ENCODE measurements at places on chromosomes 7 and 10.

DNA sequence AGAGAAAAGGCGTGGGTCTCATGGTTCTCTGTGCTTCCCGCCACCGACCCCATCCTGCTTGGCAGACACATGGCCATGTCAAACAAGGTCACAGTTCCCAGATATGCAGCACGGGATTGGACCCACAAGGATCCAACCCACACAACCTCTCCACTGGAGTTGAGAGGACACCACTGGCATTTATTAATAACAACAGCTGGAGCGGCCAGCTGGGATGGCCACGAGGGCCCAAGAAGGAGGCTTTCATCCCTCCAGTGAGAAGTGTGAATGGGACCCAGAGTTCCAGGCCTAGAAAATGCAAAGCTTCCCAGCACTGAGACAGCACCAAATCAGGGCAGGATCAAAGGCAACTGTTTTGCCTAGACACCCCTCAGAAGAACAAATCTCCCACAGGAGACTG lies 31.5 kb downstream of the FGFR2 start:
- DNase-seq, result no peak

DNA sequence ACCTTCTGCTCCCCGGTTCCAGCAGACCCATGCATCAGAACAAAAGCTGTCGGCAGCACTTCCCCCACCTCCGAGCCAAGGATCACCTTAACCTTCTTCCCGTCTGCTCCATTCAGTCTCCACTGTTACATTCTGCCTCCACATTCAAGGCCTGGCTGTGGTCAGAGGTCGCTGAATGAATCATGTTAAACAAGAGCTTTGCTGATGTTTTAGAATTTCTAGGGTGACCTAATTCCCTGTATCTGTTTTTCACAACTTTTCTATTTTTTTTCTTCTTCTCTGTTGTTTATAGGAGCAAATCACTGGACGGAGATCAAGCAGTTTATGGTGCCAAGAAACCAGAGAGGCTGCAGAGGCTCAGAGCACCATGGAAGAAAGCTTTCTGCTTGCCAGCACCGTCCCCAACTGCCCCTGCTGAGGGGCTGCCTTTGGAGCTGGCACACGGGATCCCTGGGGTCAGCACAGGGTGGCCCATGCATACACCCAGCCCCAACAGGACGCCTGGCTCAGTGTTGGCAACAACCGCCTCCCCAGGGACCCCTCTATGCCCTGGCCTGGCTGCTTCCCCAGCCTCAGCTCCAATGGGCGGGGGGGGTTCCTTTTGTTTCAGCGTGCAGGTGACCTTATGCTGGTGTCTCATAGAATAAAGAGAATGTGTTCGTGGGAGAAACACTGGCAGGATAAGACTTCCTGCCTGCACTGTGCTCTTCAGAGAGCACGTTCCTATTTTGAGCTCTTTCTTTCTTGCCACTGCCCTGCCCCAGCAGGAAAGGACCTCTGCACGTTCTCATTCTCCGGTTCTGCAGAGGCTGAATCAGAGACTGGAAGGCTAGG lies 182.7 kb upstream of the LYZL2 start:
- DNase-seq, result peak; percentile 51

GRCh38 chr10:57699944-57700343 lies 567.8 kb downstream of the IPMK start:
- DNase-seq, result no peak

GRCh38 chr10:119316729-119317097 lies 109.3 kb downstream of the GRK5 start:
- DNase-seq, result peak; percentile 53

DNA sequence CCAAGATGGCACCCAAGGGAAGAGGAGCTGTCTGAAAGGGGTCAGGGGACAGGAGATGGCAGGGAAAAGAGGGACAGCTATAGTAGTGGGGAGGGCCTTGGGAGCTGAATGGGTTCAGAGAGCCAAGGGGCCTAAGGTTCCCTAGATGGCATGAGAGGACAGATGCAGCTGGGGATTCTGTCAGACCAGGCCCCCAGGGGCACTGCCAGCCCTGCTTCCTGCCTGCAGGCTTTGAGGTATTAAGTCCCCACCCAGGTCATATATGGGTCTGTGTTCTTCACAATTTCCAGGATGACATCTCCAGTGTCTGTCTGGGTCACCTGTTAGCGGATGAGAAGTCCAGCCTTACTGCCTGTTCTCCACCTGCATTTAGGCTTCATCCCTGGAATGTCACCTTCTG lies 56.7 kb downstream of the NEURL1 start:
- DNase-seq, result no peak

DNA sequence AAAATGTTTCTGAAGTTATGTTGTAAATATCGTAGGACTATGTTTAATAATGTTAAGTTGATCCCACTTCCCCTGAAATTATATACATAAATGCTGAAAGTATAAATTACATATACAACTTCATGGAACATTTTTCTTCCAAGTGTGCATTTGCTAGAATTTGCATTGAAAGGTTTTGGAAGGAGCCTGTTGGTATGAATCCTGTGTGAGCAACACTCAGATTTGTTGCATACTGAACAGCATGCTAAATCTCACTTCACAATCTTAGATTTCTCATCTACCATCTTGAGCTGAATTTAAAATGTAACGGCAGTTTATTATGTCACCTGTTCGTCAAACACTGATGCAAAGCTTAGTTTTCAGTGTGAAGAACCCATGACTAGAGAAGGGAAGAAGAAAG lies 172.6 kb downstream of the MALRD1 start:
- DNase-seq, result no peak

- DNase-seq, result peak; percentile 51
These were observed 18.7 kb downstream of the AKR1C1 start for GRCh38 chr10:4981722-4982471.

- no peak for DNase-seq
These were observed 23.5 kb downstream of the GNG11 start for GRCh38 chr7:93945083-93945482.

GRCh38 chr10:22323538-22324305 lies 2.8 kb downstream of the BMI1 start:
- no peak for DNase-seq

DNA sequence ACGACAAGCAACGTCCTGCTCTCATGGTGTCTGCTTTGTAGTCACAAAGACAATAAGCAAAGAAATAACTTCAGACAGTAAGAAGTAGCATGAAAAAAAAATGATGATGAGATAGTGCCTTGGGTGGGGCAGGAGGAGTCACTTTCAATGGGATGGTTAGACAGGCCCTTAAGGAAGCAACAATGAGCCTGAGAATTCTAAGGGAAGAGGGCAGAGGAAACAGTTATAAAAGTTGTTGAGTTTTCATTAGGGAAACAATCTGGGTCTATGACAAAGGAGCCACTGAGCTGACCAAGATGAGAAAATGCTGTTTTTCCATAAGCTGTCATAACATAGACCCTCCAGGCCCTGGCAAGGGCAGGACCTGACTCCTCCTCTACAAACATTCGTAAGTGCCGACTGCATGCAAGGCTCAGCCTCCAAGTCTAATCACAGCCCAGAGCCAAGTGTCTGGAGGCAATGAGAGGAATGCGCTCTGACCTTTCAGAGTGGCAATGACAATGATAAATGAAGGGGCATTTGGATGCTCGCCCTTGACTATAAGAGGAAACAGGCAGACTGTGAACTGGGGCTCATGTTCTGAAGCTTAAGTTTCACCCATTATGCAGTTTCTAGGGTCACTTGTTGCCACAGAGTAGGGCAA lies 43.7 kb downstream of the PPP1R3C start:
- no peak for DNase-seq

- no peak for DNase-seq
These were observed 1.5 kb downstream of the PLEKHA8 start for GRCh38 chr7:30029696-30030095.

GRCh38 chr7:137454246-137454724 lies 110.8 kb upstream of the PTN start:
- no peak for DNase-seq

DNA sequence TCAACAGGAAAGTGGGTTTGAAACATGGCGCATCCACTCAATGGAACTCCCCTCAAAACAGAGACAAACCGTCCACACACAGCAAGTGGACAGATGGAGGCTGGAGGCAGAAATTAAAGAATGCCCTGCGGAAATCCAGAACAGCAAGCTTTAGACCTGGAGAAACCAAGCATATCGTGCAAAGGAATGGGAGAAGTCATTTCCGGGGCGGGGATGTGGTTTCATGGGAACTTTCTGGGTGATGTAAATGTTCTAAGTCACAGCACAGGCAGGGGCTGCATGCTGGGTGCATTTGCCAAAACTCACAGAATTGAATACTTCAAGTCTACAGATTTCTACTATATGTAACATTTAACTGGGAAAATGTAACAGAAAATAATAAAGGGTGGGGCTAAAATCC lies 213.0 kb downstream of the PTPRN2 start:
- no peak for DNase-seq

GRCh38 chr7:134690614-134691504 lies 44.2 kb downstream of the BPGM start:
- no peak for DNase-seq

- DNase-seq, result no peak
These were observed 74.1 kb downstream of the GTF2IRD1 start for GRCh38 chr7:74527842-74528241.

- DNase-seq, result no peak
These were observed 90.3 kb upstream of the PARD3 start for GRCh38 chr10:34905200-34905927.

DNA sequence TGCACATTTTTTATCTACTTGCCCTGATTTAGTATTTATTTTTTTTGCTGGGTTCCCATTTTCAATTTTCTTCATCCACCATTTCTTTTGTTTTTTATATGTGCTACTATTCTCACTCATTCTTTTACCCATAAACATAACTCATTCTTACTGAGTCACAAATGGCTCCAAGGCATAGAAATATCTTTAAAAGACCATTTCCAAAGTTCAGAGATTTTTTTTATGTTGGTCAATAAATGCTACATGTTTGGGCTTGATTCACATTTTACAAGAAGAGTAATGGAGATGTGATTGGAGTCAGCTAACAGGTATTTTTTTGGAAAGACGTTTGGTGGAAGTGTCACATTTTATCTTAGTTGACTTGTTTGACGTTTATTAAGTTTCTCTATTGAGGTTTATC lies 1303.2 kb upstream of the LRRTM3 start:
- DNase-seq, result no peak

DNA sequence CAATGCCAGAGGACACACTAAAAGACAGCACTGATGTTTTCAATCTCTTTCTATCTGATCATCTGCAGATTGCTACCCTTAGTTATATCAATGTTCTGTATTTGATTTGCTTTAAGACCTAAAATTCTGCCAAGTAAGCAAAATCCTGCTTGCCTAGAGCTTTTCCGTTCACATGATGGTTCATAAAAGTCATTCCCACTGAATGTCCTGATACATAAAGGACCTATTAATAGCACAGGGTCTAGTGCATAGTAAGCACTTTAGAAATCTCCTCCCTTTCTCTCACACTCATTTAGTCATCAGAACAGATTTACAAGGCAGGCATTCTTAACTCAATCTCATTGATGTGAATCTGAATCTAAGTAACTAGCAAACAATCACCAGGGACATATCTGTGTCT lies 68.8 kb downstream of the PCGF5 start:
- no peak for DNase-seq

DNA sequence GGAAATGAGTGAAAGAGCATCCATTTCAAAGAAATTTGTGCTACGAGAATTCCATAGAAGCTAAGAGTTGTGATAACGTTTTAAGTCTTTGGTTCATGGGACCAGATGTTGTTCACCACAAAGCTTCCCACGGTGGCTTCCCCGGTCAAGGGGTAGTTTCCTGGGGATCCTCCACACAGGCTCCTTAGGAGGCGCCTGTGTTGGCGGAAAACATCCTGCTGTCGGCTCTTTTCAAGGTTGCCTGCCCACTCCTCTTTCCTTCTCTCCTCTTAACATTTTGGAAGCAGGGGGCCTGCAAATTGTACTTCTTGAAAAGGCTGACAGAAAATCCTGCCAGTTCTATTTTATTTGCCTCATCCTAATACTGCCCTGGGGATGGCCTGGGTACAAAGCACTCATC lies 398.6 kb downstream of the SORCS1 start:
- DNase-seq, result no peak

- no peak for DNase-seq
These were observed 53.7 kb downstream of the IKZF1 start for GRCh38 chr7:50358041-50358705.

DNA sequence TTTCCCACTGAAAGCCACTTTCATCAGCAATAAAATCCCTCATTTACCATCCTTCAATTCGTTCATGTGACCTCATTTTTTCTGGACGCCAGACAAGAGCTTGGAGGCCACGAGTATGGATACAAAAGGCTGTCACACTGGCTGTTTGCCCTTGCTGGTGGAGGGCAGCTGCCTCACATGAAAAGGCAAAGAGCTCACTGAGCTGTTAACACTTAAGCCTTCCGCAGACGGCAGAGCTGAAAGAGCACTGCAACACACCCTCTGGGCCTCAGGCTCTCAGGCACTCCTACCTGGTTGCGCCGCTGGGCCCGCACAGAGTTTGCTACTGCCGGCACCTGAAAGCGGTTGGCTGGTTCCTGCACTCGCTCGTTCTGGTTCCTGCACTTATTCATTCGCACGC lies 193.5 kb downstream of the CFTR start:
- DNase-seq, result no peak

GRCh38 chr10:61051344-61051743 lies 107.4 kb upstream of the RHOBTB1 start:
- no peak for DNase-seq

- DNase-seq, result no peak
These were observed 13.2 kb downstream of the CCDC7 start for GRCh38 chr10:32459051-32459698.

GRCh38 chr10:114749014-114749413 lies 72.6 kb upstream of the FHIP2A start:
- DNase-seq, result no peak

DNA sequence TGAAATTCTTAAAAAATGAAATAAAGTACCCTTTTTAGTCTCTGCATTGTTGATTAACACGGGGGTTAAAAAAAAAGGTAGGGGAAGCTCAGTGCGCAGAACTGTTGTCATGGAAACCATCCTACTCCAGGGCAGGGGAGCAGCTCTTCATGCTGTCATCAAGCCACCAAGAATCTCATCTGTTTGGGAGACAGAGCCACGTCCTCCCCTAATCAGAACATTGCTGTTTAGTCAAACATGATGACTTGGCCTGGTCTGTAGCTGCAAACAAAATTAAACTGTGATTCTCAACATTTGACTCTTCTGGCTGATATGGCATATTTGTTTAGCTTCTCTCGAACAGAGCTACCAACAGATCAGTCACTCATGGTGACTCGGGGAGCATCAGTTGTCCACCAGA lies 254.4 kb upstream of the KLF14 start:
- no peak for DNase-seq

GRCh38 chr7:2921653-2922347 lies 77.7 kb upstream of the GNA12 start:
- no peak for DNase-seq

DNA sequence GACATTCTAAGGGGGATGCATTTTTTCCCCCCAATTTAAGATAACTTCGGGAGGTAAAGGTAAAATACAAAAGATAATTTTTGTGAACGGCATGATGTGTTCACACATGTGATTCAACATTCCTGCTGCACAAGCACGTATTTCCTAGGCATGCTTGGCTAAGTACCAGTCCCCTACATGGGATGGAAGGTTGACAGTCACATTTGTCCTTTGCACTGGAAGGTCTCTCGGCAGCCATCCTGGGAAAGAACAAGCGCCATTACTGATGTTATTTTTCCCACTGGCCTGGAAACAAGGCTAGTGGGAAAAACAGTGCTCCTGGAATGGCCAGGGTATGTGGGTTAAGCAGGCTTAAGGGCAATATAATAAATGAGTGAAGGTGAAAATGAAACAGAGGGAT lies 276.2 kb upstream of the AOAH start:
- DNase-seq, result no peak

- DNase-seq, result peak; percentile 51
These were observed 42.8 kb upstream of the GNA12 start for GRCh38 chr7:2886900-2887299.

GRCh38 chr10:12459340-12459739 lies 110.0 kb downstream of the CAMK1D start:
- no peak for DNase-seq

All from epithelial cell of proximal tubule (primary cell).